ENCODE measurements at places on chromosomes 1 and 21.

DNA sequence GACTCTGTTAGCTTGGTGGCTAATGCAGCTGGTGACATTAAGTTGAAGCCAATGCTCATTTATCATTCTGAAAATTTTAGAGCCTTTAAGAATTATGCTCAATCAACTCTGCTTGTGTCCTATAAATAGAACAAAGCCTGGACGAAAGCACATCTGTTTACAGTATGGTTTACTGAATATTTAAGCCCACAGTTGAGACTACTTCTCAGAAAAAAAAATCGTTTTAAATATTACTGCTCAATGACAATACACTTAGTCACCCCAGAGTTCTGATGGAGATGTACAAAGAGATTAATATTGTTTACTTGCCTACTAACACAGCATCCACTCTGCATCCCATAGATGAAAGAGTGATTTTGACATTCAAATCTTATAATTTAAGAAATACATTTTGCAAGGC, 79.6 kb downstream of the NEGR1 start:
- no peak for DNase-seq

GRCh38 chr1:17629460-17629859, 90.0 kb downstream of the ARHGEF10L start:
- no peak for DNase-seq

- DNase-seq, result no peak
Measured at GRCh38 chr1:42952303-42953001, 6.2 kb downstream of the SLC2A1 start.

DNA sequence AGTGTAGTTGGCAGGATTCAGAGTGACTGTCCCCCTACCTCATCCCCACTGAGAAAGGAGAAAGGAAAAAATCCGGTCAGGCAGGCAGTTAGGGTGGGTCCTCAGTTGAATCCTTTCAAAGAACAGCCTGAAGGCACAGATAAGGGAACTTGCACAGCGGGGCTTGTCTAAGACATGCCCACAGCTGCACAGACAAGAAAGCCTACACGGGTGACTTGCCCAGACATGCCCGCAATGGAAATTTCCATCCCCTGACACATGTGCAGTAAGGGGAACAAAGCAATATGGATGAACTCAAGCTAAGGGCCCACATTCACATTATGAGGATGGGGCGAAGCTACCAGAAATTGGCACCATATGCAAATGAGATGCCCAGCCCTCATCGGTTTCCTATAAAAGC, 82.5 kb downstream of the DESI2 start:
- no peak for DNase-seq

DNA sequence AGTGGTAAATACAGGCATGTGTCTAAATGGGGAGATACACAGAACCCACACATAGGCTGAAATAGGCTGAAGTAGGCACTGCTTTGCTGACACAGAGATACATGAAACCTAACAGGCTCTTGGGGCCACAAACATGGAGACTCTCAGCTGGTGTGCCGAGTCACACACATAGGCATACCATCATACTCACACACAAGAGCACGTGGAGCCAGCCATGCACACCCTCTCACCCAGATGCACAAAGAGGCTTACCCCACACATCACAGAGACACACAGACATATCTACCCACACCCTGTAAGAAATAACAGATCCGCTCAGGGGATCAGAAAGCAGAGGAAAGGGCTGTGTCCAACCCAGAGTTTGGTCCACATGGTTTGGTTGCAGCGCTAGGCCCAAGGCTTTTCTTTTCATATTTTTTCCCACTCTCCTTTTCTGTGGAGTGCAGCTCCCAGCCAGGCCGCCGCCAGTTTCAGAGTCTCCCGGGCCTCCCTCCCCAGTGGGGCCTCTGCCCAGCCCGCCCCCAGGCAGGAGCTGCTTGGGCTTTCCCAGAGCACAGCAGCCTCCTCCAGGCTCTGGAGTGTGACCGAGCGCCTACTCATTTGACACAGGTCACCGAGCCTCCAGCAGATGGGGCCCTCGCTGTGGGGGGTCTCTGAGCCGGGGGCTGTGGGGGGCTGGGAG, 3.9 kb upstream of the POU3F1 start:
- no peak for DNase-seq

DNA sequence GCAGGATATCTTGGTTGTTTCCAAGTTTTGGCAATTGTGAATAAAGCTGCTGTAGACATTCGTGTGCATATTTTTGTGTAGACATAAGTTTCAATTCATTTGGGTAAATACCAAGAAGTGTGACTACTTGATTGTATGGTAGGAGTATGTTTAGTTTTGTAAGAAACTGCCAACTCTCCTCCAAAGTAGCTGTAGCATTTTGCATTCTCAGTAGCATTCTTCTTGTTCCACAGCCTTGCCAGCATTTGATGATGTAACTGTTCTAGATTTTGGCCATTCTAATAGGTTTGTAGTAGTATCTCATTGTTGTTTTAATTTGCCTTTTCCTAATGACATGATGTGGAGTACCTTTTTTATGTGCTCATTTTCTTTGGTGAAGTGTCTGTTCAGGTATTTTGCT, 38.6 kb upstream of the PLA2G4A start:
- DNase-seq, result no peak

DNA sequence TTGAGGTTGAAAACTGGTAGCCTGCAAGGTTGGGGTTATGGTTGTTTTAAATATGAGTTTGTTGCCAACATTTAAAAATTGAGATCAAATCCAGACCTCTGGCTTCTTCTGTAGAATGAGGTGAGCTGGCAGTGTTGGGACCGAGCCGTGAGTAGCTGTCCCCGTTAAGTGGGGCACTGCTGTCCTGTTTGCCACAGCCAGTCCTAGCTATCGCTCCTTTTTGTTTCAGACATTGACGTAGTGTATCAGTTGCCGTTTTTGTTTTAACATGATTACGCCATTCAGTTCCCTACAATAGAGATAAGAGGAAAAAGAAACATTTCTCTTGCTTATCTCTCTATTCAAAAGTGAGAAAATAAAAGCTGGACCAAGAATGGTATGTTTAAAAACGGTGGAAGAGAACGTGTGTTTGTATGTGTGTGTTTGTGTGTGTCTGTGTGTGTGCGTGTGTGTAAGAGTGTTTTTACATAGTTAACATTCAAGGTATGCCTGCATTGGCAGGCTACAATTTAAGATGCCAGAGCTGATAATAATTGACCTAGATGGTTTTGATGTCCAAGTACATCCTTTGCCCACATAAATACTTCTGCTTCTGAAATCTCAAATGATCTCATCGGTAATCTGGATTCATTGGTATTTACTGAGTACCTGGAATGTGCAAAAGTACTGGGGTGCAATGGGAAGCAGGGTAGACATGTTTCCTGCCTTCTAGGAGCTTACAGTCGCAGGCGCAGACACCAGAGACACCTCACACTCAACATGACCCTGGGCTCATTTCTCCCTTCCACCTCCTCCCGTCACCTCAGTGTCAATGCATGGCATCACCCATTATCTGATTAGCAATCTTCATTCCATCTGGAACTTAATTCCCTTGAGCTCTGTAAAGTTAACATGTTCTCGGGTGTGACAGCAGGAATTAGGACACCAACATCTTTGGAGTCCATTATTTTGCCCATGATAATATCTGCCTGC, 65.8 kb downstream of the HUNK start:
- no peak for DNase-seq

DNA sequence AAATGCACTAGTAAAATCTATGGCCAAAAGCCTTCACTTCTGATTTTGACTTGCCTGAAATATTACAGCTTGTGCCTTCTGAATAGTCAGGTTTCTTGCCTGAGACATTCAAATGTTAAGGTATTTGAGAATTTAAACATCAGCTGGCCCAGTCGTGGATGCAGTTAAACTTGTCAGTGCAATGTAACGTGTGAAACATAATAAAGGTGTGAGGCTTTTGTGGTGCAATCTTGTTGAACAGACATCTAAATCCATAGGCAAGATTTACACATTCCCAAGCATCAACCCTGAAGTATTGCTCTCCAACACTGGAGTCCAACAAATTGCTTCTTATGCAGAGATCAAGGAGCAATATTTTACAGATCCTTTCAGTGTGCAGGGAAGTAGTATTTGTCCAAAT, 4.4 kb downstream of the CCN1 start:
- no peak for DNase-seq

- no peak for DNase-seq
Measured at GRCh38 chr1:230335861-230336522, 90.1 kb downstream of the PGBD5 start.

DNA sequence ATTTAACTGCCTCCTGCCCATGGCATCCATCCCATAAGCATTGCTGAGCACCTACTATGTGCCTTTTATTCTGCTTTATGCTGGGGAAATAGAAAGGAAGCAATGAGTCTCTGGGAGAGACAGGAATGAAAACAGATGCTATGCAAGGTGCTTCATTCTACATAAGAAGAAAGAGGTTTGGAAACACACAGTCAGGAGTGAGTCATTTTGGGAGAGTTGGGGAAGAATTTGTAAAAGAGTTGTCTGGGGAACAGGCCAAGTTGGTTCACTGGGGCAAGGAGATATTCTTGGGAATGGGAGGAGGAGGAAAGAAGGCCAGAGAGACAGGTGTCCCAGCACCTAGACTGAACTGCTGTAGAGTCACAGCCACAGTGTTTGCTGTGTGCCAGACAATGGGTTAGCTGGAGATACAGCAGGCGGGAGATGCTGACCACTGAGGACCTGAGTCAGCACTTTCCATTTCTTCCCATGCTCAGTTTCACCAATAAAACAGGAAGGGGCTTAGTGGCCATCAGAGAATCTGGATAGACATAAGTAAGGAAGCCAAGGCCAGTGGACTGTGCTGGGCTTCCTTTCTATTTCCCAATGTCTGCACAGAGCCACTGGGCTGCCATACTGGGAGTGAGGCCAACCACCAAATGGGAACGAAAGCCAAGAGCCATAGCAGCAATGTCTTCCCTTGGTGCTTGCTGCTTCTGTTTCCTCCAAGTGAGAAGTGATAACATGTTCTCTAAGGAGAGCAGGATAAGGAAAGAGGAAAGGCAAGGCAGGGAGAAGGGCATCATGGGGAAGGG, 187.7 kb upstream of the USP24 start:
- DNase-seq, result no peak

GRCh38 chr1:208544053-208544452, 299.9 kb upstream of the PLXNA2 start:
- no peak for DNase-seq

GRCh38 chr21:33123374-33124123, 53.6 kb downstream of the OLIG1 start:
- no peak for DNase-seq

- DNase-seq, result no peak
Measured at GRCh38 chr1:4691766-4692405, 37.5 kb downstream of the AJAP1 start.

DNA sequence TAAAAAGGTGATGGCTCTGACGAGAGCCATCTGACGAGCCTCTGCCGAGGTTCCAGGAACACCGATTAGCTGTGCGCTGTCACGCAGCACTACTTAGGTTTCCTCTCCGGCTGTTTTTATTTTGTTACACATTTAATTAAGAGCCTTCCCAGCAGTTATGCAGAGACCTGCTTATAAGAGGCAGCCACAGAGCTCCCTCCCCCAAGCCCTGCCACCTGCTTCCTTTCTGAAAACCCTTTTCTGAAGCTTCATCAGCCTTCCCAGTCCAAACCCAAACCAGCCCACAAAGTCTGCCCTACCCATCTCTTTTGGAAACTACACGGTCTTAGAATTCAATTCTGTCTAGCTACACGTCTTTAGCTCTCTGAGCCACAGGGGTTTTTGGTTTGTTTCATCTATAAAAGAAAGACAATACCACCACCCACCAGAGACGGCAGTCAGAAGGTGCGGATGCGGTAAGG, 49.1 kb downstream of the ERI3 start:
- DNase-seq, result no peak

DNA sequence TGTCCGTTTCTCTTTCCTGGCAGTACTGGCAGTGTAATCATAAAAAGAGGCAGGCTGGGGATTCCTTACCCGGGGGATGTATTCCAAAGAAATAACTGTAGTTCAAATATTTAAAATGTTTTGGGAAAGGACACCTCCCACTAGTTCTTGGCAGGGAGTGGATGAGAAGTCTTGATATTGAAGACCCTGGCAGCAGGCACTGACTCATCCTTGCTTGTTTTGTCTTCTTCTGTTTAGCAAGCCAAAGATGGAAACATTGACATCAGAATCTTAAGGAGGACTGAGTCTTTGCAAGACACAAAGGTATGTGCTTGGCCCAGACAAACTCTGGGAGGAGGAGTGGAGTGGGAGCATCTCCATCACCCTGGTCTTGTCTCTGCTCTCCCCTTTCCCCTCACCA, 639 bp downstream of the IL20 start:
- no peak for DNase-seq

DNA sequence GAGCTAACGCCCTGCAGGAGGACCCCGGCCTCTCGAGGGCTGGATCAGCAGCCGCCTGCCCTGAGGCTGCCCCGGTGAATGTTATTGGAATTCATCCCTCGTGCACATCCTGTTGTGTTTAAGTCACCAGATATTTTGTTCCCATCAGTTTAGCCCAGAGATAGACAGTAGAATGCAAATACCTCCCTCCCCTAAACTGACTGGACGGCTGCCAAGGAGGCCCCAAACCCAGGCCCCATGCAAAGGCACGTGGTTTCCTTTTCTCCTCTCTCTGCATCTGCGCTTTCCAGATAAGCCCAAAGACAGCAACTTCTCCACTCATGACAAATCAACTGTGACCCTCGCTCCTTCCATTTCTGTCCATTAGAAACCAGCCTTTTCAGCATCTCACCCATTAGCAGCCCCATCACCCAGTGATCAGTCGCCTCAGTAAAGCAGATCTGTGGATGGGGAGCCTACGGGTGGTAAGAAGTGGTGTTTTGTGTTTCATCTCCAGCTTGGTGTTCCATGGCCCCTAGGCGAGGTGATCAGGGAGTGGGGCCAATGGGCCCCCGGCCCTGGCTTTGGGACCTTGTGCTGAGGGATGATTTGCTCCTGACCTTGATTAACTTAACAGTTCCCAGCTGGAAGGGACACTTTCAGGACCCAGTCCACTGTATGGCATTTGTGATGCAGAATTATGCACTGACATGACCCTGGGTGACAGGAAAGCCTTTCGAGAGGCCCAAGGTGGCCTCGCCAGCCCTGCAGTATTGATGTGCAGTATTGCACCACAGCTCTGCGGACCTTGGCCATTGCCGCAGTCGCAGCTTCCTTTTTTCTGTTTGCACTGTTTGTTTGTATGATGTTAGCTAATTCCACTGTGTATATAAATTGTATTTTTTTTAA, 5.2 kb downstream of the NPPA start:
- DNase-seq, result no peak

DNA sequence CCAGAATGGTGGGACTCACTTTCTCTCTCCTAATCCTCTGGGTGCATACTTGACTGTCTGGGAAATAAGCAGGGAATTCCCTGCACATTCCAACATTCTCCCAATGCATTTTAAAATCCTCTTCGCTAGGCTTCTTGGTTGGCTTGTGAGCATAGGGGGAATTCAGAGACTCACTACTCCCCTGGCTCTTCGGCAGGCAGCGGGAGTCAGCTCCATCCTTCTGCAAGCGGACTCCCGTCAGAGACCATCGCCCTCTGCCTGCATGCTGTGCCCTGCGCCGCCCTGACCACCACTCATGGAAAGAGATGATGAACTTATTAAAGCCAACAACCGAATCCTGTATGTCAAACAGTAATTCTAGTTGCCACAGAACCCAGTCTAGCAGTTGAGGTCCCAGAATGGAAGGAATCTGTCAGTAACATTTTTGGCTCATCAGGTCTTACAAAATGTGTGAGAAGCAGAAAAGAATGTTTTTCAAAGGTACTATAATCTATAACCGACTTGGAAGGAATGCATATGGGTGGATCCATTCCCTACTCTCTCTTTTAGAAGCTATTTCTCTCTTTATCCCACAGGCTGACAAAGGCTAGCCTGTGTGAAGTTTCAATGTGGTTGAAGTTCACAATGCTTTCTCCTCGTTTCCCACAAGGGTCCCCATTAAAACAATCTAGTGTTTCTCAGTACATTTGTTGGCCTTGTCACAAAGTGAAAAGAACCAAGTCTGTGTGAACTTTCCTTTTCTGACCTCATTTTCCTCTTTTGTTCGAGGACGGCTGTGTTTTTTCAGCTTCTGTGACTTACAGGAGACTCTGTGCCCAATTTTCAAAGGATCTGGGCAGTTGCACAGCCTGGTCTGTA, 119.1 kb upstream of the ADAR start:
- no peak for DNase-seq

Data from neuronal stem cell (in vitro differentiated cells).